HS-27A (cell line): ENCODE measurements at places on chromosomes 2 and 18.

DNA sequence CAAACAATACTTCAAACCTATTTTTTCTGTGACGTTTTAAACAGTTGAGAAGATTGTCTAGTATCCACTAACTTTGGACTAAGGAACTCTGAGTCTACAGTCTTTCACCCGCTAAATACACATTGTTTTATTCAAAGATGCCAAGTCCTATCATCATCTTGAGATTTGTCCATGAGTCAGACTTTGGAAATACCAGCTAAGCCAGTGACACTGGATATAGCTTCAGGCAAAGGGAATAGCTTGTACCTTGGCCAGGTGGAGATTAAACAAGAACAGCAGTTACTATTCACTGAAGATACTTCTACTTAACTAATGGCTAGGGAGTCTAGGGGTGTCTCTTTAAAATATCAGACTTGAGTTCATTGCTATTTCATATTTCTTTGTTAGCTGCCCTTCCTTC is 137.5 kb downstream of the COMMD1 start:
- DNase-seq, result no peak

GRCh38 chr2:104033399-104033798 is 820.5 kb upstream of the POU3F3 start:
- no peak for DNase-seq

DNA sequence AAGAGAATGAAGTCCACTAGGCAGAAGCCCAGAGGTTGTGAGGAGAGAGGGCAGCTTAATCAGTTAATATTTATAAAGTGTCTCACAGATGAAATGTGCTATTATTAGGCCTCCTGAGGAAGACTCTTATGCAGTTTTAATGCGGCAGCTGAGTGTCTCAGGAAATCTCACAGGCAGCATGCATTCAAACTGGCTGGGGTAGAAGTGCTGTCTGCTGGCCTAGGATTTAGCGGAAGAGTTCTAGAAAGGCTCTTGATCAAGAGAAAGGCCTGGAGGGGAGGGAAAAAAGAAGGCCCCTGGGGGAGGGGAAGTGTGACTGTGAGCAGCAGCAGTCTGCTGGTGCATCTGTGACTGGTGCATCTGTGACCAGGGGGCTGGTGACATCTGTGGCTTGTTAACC is 133.0 kb downstream of the FSHR start:
- DNase-seq, result no peak

- DNase-seq, result no peak
Measured at GRCh38 chr2:129422028-129422427, 557.4 kb upstream of the RAB6C start.
